Hematopoietic multipotent progenitor cell treated with erythropoietin and hydrocortisone succinate and interleukin-3 and kit ligand, for 8 days (in vitro differentiated cells): ENCODE measurements at places on chromosomes 7 and 10.

- no peak for DNase-seq
Observed at GRCh38 chr10:113426181-113426877, 126.5 kb upstream of the HABP2 start.

- DNase-seq: no peak
Observed at GRCh38 chr10:3886641-3887251, 101.7 kb upstream of the KLF6 start.

- no peak for DNase-seq
Observed at GRCh38 chr10:95815701-95816240, 59.8 kb downstream of the ENTPD1 start.

DNA sequence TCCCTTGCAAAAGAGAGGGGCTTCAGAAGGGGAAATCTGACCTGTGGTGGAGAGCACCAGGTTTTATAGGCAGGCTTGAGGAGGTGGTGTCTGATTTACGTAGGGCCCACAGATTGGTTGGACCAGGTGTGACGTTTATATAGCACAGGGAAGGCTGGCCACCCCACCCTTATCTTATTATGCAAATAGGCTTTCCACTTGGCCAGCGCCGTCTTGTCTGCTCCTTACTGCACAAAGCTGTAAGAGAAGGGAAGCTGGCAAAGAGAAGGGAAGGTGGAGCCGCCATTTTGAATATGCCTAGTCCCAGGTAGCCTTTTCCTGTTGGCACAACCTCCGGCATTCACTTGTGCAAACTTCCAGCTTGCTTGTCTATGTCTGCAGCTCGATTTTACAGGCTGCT lies 221.4 kb downstream of the GATA3 start:
- DNase-seq: no peak

DNA sequence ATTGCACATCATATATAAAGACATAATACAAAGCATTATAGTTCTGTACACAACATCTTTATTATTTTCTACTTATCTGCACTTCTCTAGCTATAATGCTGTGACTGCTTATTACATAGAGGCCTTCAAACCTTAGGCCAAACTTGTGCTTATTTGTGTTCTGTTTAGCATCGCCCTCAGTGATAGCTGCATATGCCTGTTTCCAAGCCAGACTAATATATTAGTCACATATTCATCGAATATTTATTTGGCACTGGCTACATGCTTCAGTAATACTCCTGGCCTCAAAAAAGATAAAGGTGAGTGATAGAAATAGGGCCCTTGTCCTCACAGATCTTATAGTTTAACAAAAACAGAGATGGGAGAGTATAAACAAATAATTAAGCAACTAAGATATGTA lies 30.2 kb upstream of the SEMA3D start:
- no peak for DNase-seq

GRCh38 chr10:61136139-61136538 lies 192.2 kb upstream of the RHOBTB1 start:
- no peak for DNase-seq

- no peak for DNase-seq
Observed at GRCh38 chr10:71398976-71399375, 2.3 kb downstream of the CDH23 start.

DNA sequence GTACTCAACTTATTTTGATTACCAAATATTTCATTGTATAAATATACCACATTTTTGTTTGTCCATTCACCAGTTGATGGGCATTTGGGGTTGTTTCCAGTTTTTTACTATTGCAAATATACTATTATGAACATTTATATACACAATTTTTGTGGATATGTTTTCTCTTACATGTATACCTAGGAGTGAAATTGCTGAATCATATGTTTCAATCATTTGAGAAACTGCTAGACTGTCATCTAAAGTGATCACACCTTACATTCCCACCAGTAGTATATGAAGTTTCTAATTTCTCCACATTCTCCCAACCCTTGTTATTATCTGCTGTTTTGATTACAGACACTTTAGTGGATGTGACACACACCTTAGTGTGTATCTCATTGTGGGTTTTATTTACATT lies 257.9 kb downstream of the ABCA13 start:
- DNase-seq: no peak

DNA sequence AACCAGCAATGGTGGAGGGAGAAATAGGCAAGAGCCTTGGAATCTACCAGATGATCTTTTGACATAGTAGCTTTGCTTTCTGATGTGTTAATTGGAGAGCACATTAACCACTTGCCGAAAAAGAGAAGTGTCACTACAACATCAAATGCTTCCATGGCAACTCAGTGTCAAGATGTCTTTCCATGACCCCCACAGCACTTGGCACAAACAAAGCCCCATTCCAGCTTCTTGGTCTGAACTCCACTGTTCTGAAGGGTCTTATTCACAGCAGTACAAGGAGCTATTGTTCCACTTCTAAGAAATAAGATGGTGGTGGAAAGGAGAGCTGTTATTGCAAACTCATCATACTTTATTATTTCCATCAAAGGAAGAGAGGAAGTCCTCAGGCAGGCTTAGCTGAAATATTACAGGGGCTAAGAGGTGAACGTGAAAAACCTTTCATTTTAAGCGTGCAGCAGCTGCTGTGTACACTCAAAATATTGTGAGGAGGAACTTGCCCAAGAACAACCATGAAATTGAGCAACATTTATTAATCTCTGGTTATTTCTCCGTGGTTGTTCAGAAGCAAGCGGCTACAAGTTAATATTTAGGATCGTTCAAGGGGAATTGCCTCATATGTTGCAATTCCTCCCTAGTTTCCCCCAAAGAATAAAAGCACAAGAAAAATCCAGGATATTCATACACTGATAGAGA lies 354.8 kb upstream of the CELF2 start:
- DNase-seq: no peak

- DNase-seq: no peak
Observed at GRCh38 chr10:42482411-42482810, 156.0 kb downstream of the ZNF33B start.

GRCh38 chr10:31745612-31746376 lies 182.8 kb downstream of the ARHGAP12 start:
- no peak for DNase-seq

- peak; percentile 80 for DNase-seq
Observed at GRCh38 chr10:24642921-24643678, 80.6 kb downstream of the ARHGAP21 start.

DNA sequence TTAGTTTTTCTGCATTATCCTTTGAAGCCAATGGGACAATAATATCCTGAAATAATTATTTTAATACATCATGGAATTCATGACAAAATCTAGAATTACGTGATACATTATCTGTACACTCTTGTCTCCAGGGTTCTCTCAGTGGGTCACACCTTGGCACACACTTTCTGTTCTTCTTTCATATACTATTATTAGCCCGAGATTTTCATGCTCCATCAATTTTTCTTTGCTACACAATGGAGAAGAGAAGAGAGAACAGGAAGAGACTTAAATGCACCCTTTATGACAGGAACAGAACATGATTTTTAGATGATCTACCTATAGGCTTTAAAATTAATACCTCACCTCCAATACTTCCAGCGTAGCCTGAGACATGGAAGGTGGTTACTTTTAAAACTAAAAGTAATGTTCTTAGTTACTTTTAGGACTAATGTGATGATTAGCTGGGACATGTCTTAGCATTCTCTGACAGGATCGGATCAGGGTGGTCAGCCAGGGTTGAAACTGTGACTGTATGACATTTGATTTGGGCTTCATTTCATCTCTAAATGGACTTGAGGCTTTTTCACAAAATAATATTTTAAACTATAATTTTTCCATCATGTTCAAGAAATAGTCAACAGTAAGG lies 148.2 kb upstream of the WNT16 start:
- DNase-seq: no peak

GRCh38 chr7:66321283-66321682 lies 116.1 kb downstream of the TPST1 start:
- DNase-seq: no peak

- no peak for DNase-seq
Observed at GRCh38 chr10:101145750-101146391, 14.8 kb downstream of the TLX1 start.

GRCh38 chr7:134438946-134439345 lies 20.0 kb downstream of the AKR1B1 start:
- DNase-seq: no peak

- DNase-seq: no peak
Observed at GRCh38 chr10:11433657-11434056, 177.8 kb downstream of the USP6NL start.

GRCh38 chr7:196778-197321 lies 4.5 kb downstream of the FAM20C start:
- no peak for DNase-seq

- DNase-seq: no peak
Observed at GRCh38 chr7:25842201-25842733, 309.7 kb upstream of the NFE2L3 start.

- DNase-seq: no peak
Observed at GRCh38 chr7:18597754-18598153, 102.2 kb downstream of the HDAC9 start.

GRCh38 chr10:50324046-50324445 lies 72.7 kb upstream of the ASAH2 start:
- DNase-seq: no peak

GRCh38 chr10:103449208-103450144 lies 2.7 kb downstream of the CALHM2 start:
- DNase-seq: no peak

DNA sequence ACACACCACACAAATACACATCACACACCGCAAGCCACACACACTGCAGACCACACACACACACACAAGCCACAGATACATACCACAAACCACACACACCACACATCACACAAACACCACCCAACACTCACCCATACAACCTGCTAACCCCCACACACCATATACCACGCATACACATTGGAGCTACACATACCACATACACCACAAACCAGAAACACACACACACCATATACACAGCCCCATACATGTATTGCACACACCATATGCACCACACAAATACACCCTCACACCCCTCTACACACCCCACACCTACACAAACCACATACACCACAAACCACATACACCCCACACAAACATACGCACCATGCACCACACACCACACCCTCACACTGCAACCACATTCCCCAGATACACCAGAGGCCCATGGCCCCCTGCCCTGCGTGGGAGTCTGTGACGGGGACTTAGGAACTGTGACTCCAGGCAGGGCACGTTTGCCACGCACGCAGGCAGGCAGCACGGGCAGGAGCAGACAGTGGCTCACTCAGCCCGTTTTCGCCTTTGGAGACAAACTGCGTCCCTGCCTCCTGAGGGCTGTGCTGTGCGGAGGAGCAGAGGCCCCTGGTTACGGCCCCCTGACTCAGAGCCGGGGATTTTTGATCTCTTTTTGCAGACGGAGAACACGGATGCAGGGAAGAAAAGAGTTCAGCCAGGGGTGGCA lies 52.6 kb downstream of the TMEM209 start:
- peak; percentile 61 for DNase-seq

DNA sequence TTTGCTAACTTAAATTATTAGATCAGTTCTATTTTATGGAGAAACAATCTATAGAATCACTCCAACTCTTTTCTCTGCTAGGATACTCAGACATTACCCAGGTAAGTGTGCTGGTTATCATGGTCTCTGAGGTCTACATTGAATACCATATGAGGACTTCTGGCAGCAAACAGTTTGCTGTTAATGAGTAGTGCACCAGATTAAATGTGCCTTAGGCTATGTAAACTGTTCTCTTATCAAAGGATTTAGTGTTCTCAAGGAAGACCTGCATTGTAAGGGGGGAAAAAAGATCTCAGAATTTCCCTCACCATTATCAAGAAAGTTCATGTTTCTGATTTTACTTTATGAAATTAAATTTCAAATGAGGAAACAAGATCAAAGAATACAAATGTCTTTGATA lies 107.5 kb downstream of the ITGB8 start:
- DNase-seq: no peak

- no peak for DNase-seq
Observed at GRCh38 chr10:14179251-14179650, 151.5 kb downstream of the FRMD4A start.

DNA sequence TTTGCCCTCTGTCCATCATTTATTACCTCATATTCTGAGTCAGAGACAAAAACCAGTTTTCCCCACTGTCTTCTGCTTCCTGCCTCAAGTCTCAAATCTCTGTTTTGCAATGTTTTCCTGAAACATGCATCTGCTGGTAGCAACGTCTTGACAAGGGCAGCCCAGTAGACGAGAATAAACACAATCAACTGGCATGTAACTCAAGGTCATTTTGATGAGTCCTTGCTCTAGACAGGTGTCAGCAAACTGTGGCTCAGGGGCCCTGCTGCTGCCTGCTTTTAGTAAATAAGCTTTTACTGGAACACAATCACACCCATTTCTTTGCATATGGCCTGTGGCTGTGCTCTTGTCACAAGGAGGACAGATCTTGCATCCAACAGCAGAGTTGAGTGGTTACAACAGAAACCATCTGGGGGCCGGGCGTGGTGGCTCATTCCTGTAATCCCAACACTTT lies 59.8 kb downstream of the ITIH5 start:
- no peak for DNase-seq

DNA sequence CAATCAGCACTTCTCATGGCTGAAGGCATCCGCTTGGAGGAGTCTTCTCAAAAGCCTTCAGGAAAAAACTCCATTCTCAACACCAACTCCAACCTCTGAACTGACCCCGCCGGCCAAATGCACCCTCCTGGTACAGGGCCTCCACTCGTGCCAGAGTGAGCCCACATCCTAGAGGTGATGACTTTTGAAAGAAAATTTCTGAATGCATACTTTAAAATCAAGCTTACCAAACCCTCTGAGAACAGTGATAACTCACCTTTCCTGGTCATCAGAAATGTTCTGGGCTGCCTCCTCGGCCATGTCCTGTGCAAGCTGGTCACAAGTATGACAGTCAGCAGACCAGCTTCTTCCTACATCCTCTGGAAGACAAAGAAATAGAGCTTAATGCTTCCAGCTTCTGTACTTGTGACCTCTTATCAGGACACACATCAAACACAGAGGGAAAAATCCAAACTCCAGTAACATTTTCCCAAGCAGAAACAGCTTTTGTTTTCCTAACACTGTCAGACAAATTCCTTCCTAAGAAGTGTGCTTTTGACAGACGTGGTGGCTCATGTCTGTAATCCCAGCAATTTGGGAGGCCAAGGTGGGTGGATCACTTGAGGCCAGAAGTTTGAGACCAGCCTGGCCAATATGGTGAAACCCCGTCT lies at the start of gene PKD1L1:
Gene PKD1L1 (minus strand): TSS at position 326 of the 650 bp plus-strand sequence. CDS start 26 bp downstream, at position 300.
- DNase-seq: no peak

DNA sequence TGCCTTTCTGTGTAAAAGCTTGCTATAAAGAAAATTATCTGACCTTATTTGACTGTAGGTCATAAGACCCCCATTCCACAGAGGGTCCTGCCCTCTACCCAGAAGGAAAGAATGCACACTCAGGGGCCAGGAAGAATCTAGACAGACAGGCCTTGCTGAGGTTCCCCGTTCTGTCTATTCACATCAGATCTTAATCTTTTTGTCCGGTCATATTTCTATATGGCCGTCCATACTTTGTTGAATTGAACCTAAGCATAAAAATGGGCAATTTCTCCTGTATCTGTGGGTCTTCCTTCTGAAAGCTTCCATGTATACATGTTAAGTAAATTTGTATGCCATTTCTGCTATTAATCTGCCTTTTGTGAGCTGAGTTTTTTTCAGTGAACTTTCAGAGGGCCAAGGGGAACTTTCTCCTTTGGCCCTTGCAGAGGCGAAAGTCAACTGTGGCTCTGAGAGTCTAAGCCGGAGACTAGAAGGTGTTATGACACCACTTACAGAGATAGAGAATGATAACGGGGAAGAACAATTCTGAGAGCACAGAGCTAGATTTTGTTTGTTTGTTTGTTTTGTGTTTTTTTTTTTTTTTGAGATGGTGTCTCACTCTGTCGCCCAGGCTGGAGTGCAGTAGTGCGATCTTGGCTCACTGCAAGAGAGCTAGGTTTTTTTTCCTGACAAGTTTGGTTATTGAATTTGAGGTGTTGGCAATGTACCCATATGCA lies 11.6 kb upstream of the PRKAR2B start:
- no peak for DNase-seq

- DNase-seq: peak; percentile 63
Observed at GRCh38 chr10:113704637-113705343, 25.1 kb downstream of the CASP7 start.
